MV-4-11 (cell line): ENCODE measurements at places on chromosomes 7 and 10.

GRCh38 chr7:131781-132482 is 60.4 kb upstream of the FAM20C start:
- DNase-seq: peak; percentile 37

DNA sequence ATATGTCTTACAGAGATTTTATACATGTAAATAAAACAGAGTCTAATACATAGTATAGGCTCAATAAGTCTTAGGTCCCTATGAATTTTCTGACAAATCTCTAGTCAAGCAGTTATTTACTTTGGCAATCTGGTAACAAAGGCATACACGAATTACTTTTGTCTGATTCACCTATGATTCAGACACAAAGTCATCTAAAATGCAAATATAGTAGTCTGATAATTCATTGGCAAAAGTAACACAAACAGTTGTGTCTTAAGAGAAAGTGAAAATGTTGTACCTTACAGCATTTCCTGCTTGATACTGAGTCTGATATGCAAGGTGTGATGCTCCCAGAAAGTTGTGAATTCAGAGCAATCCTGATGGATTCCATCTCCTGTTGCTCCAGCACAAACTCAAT is 209.4 kb upstream of the PRSS1 start:
- DNase-seq: no peak

GRCh38 chr7:148967602-148968001 is 60.7 kb downstream of the PDIA4 start:
- DNase-seq: no peak

- peak; percentile 75 for DNase-seq
These were observed 767.2 kb downstream of the TNS3 start for GRCh38 chr7:46814516-46815250.

DNA sequence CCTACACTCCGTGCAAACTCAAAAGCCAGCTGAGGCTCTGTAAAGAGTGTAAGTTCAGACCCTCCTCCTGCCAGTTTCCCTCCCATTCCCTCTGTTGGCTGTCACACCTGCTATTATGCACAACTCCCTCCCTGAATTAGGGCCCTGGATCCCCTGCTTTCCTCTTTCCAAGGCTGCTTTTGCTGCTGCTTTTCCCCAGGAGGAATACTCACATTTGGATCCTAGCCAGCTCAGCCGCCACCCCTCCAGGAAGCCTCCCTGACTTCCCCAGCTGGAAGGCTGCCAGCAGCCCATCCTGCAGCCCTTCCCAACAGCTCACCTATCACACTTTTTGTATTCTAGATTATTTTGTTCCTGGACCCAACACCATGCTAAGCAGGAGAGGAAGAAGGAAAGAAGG is 40.9 kb upstream of the WDR11 start:
- no peak for DNase-seq

- DNase-seq: no peak
These were observed 247.0 kb downstream of the SH2D4B start for GRCh38 chr10:80784695-80785094.

GRCh38 chr10:1394155-1394912 is 338.1 kb downstream of the WDR37 start:
- DNase-seq: no peak

DNA sequence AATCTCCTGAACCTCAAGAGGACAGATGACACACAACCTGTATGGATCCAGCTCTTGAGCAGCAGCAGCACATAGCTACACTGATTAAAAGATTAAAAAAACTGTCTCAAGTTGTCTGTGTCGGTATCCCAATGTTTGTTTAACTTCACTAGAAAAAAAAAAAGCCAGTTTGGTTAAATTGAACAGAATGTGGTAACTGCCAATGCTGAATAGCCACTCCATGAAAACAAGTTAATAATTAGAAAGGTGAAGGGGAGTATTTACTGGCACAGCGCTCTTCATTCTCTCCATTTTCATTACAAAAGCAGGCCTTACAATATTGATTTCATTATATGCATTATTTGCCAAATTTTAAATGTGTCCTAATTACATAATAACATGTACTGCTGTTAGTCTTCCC is 47.6 kb downstream of the GDI2 start:
- no peak for DNase-seq

DNA sequence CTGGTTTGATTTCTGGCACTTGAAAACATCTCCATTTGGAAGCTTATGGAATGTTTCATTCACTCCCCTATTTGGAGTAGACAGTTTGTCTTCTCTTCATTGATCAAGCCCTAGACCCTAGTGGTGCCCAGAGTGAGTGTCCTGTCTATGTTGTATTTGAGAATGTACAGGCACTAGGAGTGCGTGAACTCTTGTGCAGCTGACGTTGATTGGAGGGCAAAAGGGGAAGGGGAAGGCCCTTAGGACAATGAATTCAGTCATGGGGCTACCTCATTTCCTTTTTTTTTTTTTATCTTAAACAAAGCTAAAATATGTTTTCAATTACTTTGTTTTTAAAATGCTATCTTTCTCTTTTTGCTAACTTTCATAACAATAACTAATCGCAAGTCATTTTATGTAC is 66.5 kb downstream of the ADD3 start:
- DNase-seq: peak; percentile 71

- DNase-seq: no peak
These were observed 481.9 kb downstream of the ARL4A start for GRCh38 chr7:13169356-13169755.

DNA sequence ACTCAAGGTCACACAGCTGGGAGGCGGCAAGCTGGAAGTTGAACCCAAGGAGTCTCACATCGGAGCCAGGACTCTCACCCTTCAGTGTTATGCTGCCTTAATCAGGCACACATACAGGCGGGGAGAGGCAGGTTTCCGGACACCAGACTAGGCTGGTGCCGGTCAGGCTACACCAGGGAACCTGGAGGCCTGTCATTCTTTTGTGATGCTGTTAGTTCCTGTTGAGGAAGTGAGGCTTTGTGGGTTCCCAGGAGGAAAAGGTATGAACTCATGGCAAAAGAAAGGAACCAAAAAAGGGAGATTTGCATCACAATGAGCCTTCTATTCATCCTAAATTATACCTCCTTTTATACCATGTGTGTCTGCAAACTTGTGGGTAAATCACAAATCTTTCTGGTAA is 103.8 kb downstream of the TCF7L2 start:
- DNase-seq: no peak

- no peak for DNase-seq
These were observed 42.1 kb downstream of the CYP51A1 start for GRCh38 chr7:92092210-92092609.

DNA sequence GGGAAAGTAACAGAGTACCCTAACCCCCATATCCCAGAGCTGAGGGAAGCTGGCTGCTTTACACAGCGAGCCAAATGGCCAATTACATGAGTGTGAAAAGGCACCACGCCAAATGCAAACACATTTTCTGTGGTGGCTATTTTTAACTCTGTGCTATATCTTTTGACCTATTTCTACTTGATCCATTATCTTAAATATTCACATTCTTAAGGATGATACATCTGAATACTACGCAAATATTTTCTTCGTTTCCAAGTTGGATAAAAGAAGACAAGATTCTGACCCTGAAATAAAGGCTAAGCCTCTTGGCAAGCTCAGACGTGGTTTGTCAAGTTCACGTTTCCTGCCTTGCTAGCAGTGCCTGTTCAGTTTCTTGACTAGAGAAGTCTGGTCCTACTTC is 146.7 kb upstream of the TMEM196 start:
- DNase-seq: no peak

- no peak for DNase-seq
These were observed 267.8 kb upstream of the SEMA3C start for GRCh38 chr7:81186691-81187090.

DNA sequence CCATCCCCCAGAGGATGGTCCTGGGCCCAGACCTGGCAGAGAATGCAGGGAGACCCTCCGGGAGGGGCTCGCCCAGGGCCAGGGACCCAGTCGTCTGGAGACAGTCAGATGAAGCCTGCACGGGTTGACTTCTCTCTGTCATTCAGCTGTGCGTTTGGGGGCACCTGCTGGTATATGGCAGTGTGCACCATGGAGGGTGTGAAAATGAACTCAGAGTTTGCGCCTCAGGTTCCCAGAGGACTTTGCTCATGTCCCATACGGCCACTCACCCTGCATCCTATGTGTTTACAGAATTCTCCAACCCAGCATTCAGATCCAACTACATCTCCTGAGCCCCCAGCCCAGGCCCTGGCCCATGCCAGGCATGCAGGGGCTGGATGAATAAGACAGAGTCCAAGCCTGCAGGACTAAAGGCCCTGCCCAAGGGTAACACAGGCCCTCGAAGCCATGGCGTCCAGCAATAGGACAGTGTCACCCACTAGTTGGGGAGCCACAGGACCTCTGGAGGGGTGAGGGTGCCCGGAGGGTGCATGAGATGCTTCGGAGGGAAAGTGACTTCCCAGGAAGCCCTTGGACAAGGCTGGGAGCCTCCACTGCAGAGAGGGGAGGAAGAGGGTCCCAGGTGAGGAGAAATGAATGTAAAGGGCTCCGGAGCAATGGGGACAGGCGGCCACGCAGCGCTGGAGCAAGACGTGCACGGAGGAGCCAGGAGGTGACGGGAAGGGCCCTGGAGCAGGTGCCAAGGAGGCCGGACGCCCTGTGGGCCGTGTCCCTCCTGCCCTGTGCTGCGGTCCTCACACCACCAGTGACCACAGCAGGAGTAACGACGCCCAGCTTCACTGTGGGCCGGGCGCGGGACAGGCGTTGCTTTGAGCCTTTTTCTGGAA is 36.3 kb downstream of the CALML3 start:
- DNase-seq: no peak

DNA sequence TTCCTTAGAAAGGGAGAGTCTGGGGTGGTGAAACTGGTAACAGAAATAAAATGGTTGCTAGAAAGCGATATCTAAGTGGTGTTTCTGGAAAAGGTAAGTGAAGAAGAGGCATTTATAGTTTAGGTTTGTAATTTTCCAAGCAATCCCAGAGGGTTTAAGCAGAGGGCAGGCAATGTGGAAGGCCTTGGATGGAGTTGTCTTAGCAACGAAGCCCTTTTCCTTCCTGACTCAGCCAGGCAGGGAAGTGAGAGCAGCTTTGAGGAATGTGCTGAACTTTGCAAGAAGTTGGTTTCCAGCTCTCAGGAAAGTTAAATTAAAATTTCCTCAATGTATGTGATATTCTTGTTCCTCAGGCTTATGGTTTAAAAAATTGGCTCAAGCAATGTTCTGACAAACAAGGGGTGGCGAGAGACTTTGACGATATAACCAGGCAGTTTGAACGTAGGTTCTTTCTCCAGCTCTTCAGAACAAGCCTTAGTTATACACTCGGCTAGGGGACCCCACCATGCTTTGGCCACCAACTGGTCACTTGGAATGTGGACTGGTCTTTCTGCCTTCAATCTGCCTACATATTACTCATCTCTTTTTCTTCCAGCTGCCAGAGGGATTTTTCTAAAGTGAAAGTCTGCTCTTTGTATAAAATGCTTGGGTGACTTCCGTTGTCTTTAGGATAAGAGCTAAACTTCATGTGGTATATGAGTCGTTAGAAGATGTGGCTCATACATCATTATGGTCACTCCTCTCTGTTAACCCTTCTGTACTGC is 66.9 kb upstream of the SLC25A13 start:
- no peak for DNase-seq

DNA sequence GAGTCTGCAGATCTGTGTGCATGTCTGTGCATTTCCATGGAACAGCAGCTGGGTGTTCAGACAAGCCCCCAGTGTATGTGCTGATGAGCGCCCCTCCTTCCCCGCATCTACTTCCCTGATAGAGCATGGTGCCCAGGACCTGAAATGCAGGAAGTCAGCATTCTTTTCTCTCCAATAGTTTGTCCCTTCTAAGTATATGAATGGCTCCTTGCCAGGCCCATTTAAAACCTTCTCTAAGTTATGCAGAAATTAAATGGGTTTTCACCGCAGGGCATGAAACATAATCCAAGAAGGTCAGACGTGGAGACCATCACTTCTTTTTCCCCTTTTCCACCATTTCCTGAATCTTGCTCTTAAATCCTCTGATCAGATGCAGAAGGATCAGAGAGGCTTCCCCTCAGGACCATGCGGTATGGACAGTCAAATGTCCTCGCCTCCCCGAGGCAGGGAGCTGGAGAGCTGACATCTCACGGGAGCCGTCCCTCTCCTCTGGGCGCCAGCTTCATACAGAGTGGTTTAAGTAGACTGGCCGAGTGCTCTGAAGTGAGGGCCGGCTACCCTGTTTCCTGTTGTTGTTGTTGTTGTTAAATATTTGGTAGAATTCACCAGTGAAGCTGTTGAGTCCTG is 155.3 kb downstream of the C10orf105 start:
- DNase-seq: no peak

DNA sequence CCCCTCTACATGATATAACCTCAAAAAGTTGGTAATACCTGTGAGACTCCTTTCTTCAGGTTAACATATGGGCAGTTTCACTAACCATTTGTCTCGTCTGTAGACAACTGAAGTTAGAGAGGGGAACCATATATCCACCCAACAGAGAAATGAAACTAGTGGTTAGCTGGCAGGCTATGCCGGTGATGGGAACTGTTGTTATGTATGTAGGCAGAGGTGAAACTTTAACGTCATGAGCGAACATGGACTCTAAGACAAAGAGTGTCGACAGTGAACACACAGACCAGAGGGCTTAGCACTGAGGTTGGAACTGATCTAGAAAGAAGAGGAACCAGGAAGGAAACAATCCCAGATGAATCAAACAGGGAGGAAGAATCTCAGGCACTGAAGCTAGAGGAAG is 112.4 kb downstream of the ELMO1 start:
- peak; percentile 98 for DNase-seq

DNA sequence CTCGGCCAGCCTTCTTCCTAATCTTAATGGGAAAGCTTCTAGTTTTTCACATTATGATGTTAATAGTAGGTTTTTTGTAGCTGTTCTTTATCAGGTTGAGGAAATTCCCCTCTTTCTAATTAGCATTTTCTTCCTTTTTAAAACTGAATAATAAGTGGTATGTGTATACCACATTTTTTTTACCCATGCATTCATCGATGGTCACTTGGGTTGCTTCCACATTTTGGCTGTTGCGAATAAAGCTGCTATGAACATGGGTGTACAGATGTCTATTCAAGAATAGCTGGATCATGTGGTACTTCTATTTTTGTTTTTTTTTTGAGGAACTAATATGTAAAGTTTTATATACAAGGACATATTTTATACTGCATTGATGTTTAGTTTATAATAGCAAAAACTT is 44.3 kb downstream of the NRF1 start:
- peak; percentile 37 for DNase-seq

GRCh38 chr10:123475466-123475865 is 190.7 kb upstream of the GPR26 start:
- no peak for DNase-seq

DNA sequence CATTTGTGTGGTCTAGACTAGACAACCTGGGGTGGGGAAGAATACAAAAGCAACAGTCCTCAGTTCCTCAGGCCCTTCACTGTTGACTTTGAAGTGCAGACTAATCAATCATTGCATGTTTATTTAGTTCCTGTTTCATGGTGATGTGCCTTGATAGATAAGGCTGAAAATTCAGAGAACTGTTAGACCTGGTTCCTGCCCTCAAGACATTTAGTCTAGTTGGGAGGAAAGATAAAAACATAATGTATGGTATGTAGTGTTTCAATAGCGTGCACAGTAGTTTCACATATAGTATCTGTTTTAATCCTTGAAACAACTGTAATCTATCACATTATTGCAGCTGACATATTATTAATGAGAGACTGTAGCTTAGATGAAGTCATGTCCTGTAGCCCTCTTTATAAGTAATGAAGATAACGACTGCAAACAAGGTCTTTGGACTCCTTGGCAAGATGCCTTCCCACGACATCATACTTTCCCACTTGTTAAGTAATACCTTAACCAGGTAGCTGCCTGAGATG is 124.0 kb downstream of the CELF2 start:
- DNase-seq: peak; percentile 43

- DNase-seq: peak; percentile 21
These were observed 24.9 kb upstream of the OR9A4 start for GRCh38 chr7:141891336-141891735.

- DNase-seq: no peak
These were observed 91.2 kb upstream of the PITRM1 start for GRCh38 chr10:3263747-3264146.

GRCh38 chr7:31104361-31105255 is 52.5 kb downstream of the ADCYAP1R1 start:
- DNase-seq: no peak
